HT1080 (cell line): ENCODE measurements at places on chromosomes 12 and 14.

DNA sequence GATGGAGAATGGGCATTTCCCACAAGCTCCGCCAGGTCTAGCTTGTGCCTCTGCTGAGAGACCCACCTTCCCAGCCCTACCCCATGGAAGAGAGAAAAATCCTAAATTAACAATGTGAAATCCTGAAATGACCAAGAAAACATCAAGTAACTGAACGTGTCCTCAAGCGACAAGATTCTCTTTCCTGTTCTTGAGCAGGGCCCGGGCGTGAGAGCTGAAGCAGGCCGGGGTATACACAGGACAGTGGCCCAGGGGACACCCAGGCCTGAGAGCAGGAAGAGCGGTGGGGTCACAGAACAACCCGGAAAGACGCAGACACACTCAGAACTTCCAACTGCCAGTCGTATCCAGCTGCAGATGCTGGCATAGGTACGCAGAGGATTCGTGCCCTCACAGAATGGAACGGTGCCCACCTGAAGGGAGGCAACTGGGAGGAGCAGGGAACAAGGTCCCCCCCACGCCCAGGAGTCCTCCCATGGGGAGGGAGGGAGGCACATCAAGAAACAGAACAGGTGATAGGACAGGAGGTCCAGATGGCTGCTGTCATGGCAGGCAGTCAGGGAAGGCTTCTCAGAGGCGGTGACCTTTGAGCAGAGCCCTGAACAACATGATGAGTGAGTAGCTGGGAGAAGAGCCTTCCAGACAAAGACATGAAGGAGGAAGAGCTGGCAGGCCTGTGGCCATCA lies 9.1 kb downstream of the RIMBP2 start:
- no peak for DNase-seq

DNA sequence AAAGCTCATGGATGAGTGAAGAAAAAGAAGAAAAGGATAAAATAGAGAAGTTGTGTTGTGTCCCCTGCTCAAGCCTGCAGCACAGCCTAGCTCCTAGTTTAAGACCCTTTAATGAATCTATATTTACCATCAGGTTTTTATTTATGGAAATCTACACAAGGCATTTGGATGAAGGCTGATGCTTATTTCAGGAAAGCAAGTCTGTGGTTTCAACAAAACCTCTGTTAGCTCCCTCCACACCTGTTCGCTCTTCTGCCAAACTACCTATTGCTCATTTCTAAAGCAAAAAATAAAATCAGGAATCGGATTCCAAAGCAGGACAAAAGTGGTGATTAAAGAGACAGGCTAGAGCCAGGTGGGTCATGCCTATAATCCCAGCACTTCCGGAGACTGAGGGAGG lies 18.9 kb upstream of the MAP3K9 start:
- DNase-seq, result no peak

DNA sequence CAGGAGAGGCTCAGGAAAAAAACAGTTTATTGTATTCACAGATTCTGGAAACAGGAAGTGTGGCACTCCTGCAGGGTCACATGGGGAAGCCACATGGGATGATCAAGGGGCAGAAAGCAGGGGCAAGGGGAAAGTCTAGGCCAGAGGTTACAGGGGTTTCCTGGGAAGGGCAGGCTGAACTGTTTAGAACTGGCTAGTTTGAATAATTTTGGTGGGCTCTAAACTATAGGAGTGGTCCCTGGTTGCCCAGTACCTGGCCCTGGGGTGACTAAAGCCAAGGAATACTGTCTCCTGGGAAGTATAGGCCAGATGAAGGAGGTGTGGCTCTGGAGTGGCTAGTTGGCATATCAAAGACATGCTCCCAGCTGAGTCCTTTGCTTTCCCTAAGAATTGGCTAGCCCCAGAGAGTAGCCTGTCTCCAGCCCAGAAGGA lies 169.2 kb downstream of the SLC41A2 start:
- no peak for DNase-seq

GRCh38 chr12:97502600-97502999 lies 40.0 kb downstream of the RMST start:
- no peak for DNase-seq

GRCh38 chr12:790608-791007 lies 38.2 kb downstream of the WNK1 start:
- no peak for DNase-seq

DNA sequence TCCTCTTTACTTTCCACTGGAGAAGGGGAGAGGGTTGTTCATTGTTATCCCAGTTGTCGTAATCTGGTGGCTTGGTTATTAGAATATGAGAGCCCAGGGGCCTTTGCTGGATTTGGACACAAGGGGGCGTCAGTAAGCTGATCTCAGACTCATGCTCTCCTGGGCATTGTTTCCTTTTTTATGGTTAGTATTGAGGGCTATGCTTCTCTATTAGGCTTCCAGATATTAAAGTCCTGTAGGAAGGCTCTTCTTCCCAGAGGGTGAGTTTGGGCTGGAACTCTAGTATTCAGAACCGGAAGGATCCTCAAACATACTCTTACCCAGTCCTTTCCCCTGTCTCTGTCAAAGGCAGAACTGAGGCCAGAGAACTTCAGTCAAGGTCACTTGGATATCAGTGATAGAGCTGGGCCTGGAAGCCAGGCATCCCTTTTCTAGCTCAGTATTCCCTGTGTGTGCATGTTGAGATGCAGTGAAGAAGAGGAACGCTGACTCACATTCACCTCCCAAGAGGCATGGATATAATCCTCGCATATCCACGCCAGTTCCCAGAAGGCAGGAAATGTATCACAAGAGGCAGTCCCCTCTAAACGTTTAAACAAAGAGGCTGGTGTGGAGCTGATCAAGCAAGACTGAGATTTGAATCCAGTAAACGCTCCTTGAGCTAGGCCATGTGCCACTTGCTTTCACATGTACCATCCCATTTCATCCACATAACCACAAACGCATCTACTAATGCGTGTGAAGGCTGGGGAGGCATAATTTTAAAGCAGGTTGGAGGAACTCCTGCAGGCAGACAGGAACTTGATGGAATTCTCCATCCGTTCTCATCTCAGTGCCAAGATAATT lies 41.6 kb downstream of the UBE3B start:
- DNase-seq, result peak; percentile 89

- no peak for DNase-seq
Measured at GRCh38 chr14:32354716-32355115, 25.6 kb downstream of the AKAP6 start.

- DNase-seq, result no peak
Measured at GRCh38 chr12:100247765-100248164, 19.1 kb downstream of the DEPDC4 start.

DNA sequence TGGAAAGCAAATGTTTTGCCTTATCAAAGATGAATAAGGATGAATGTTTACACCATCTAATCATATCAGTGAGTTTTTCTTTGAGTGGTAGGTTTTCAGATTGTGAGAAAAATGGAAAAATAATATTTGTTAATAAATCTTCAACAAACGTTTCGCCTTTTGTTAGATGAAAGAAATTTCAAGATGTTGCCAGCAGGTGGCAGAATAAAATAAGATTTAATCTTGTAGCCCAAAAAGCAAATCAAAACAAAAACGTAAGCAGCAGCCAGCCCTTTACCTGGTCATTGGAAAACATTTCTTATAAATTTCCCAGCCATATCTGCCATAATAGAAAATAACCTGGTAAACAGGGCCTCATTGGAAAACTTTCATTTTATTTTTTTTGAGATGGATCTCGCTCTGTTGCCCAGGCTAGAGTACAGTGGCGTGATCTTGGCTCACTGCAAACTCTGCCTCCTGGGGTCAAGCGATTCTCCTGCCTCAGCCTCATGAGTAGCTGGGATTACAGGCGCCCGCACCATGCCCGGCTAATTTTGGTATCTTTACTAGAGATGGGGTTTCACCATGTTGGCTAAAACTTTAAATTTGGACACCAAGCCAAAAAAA lies 15.4 kb upstream of the TMEM120B start:
- DNase-seq, result peak; percentile 41

GRCh38 chr12:91883811-91884210 lies 261.8 kb downstream of the BTG1 start:
- DNase-seq, result no peak

- DNase-seq, result no peak
Measured at GRCh38 chr12:27486961-27487360, 37.0 kb upstream of the PPFIBP1 start.

DNA sequence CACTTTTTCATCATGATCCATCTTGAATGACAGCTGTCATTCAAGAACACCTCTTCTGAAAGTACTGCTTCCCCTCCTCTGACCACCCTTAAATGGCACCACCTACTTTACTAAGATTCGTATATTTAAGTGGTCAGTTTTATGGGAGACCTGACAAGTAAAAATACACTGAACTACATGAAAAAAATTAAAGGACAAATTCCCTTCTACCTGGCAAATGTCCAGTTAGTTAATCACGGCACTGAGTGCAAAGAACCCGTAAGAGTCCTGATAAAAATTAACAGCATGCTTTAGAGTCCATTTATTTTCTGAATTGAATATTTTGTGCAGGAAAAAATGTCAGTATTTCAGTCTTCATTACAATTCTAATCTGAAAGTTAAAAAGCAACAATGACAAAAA lies 48.7 kb downstream of the SETD3 start:
- no peak for DNase-seq

DNA sequence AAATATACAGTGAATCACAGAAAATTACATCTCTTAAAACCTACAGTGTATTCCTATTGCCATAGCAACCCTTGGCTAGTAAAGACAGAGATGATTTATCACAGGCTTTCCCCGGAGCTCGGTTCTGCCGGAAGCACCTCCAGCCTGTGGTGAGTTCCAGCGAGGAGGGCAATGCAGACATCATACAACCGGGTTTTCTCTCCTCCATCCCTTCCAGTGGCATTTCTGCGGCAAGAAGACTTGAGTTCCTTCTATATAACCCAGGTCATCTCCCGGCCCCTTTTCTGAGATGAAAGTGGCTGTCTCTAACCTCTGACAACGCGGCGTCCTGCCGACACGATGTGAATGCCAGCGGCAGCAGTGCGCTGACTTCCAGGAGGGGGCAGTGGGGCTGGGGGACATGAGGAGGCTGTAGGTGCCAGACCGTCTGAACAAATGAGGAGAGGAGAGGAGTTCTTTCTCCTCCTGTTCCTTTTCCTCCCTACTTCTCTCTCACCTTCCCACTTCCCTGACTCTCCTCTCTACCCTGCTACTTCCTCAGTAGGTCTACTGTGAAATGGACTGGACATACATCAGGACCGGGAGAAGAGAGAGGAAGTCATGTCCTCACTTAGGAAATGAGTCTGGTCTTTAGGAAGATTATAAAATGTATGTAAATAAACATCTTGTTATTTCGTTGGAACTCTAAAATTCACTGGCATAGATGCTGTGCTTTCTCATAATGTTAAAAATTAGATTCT lies 68.6 kb upstream of the MAX start:
- peak; percentile 74 for DNase-seq

DNA sequence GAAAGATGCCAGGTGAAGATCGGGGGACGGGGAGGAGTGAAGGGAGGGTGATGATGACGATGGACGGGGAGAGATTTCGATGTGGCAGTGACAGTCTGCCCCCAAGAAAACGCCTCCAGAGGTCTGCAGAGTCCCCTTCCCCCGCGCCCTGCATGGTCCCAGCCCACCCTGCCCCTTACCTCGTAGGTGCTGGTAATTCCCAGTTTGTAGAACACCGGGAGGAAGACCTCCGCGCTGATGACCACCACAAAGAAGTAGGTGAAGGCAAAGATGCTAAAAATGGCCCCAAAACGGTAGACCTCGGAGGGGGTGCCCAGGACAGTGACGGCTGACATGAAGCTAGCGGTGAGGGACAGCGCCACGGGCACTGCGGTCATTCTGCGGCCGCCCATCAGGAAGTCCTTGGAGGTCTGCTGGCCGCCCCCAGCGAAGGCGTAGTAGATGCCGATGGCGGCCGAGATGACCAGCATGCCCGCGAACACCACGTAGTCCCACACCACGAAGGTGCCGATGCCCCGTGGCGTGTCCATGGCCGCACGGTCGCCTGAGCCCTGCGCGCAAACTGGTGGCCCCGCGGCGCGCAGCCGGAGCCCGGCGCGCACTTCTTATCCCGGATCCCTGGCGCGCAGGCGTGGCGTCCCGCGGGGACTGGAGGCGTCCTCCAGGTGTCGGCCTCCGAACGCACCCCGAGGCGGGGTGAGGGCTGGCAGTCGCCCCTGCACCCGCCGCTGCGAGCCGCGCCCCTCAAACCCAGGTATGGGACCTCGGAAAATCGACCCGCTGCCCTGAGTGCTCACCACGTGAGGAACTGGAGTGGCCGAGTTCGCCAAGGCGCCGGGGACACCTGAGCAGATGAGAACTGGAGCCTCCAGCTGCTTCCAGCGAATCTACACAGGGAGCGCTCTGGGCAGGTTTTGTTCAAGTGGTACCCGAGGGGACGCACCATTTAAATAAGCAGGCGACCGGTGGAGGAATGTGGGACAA lies at the start of gene SLC5A8:
Gene SLC5A8, minus strand, starts transcription at position 920 of the 984 bp plus-strand sequence. Its CDS starts 390 bp downstream, at position 530.
- no peak for DNase-seq

GRCh38 chr12:85617307-85618091 lies 218.7 kb downstream of the RASSF9 start:
- DNase-seq, result no peak

DNA sequence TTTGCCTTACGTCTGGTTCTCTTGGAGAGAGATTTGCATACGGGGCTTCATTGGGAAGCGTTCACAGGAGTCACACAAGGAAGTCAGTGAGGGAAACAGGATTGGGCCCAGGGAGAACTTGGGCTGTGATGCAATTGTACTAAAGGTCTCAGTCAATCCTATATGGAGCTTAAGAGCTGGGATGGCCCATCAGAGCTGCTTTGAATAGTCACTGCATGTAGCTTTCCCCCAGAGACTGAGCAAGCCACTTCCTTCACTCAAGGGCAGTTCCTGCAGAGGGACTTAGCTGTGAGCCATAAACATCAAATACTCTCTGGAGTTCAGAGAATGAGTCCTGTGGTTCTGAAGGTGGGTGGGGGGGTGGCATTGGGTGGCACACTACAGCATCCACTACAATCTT lies 605.4 kb downstream of the MED13L start:
- DNase-seq, result no peak

GRCh38 chr12:53454707-53455106 lies 2.8 kb downstream of the PCBP2 start:
- DNase-seq, result no peak

GRCh38 chr12:105927564-105927963 lies 211.2 kb downstream of the NUAK1 start:
- no peak for DNase-seq

GRCh38 chr14:93319958-93320357 lies 12.9 kb downstream of the BTBD7 start:
- DNase-seq, result no peak

- DNase-seq, result peak; percentile 68
Measured at GRCh38 chr12:62581288-62582064, 114.8 kb downstream of the MON2 start.
